ENCODE measurements at places on chromosomes 12 and 14.

DNA sequence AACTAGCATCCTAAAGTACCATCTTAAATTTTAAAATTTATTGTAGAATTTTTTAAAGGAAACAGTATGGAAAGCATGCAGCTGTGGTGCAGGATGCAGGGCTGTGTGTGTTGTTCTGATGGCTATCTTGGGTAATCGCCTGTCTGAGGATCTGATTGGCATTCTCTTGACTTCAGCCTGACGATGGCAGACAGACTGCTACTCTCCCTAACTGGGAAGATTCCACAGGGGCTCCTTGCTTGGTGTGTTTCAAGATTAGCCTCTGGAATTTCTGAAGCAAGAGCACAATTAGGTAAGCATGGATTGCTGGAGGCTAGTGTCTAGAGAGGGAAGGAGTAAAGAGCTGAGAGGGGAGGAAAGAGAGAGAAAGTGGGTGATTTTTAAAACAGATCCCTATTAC, 696.8 kb upstream of the LRFN5 start:
- DNase-seq, result no peak

- peak; percentile 9 for DNase-seq
Measured at GRCh38 chr14:104094709-104095425, 9.4 kb downstream of the ASPG start.

- DNase-seq, result no peak
Measured at GRCh38 chr14:104341532-104342434, 203.4 kb downstream of the KIF26A start.

DNA sequence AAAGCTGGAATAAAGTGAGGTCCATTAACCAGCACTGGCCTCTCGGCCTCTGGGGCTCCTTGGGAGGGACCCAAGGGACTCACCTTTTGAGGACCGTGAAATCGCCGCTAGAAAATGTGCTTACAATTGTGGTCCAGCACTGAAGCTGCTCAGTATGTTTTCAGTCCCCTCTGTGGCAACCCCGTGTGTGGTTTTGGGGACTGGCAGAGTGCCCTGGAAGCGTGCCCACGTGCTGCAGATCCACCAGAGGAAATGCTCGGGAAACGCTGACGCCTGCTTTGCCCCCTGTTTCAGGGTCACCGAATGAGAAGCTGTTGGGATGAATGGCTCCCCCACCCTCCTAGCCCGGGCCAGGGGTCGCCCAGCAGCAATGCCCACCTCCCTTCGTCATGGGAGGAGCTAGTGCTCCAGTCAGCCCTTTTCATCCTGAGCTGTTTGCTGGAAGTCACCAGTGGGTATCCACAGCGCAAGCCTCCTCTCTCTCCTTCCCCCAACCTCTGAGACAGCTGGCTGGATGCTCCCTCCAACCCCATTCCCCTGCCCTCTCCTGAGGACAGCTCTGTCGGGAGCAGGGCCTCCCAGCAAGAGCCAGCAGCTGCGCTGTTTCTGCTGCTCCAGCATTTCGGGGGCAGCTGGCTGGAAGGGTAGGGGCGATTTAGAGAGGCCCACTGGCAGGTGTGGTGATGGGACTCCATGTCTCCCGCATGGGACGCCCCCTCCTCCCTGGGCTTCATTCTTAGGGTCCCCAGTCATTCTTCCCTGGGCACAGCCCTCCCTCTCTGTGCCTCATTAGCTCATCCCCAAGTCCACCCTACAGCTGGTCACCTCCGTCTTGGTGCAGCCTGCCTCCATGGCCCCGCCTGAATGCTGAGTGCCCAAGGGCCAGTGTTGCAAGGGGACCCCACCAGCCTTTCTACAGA, 33.2 kb upstream of the PPP1R13B start:
- peak; percentile 47 for DNase-seq

DNA sequence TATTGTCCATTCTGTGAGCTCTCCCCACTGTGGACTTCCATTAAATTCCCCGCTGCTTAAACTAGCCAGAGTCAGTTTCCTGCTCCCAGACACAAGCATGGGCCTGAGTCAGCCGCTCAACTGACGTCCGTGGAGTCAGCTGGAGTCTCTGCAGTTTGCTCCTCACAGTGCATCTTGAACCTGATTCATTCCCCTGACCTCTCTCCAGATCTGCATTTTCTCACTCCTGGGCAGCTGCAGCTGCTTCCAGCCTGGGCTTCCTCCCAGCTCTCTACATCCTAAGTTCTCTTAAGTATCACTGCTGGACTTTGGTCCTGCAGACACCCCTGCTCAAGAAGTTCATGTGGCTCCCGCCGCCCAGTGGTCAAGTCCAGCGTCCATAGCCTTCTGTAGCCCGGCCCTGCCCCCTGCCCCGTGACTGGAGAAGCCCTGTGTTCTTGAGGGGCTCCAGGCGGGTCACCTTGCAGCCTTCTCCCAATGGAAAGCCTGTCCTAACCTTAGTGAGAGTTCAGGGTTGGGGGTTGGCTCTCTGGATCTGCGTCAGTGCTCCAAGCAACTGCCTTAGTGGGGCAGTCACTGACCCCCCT, 20.0 kb downstream of the NFKBIA start:
- DNase-seq, result peak; percentile 95

DNA sequence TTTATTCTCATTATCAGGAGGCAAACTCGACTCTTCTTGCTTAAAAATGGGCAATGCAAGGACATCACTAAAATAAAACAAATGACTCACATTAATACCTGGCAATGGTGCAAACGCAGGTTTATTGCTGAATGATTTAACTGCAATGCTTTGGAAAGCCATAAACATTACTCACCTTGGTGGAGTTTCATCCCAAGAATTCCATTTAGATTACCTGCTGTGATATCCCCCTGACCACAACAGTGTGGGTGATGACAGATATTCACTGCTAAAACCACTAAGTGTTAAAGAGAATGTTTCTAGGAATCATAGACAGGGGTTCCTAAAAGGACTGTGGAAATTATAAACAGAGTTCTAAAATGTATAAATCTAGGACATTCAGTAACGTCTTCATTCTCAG, 35.3 kb upstream of the CSRNP2 start:
- DNase-seq, result peak; percentile 90

DNA sequence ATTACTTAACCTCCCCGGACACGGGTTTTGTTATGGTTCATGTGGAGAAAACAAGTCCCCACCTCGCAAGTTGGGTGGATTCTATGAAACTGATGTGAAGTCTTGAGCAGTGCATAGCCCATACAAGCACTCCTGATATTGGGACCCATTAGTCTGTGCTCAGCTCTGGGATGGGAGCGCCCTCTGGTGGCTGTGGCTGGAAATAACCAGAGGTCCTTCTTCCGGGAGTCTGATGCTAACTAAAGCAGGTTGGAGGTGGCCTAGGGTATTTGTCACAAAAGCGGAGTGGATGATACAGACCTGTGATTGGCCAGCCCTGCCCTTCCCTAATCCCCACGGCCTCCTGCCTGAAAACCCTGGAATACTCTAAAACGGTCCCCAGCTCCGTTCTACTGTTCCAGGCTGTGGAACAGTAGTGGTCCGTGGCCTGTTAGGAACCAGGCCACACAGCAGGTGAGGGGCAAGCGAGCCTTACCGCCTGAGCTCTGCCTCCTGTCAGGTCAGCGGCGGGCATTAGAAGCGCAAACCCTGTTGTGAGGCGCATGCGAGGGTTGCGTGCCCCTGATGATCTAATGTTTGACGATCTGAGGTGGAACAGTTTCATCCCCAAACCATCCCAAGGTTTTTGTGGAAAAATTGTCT, 6.4 kb downstream of the SLC48A1 start:
- DNase-seq, result peak; percentile 75

GRCh38 chr12:2098852-2099251, 46.1 kb downstream of the CACNA1C start:
- DNase-seq, result no peak

DNA sequence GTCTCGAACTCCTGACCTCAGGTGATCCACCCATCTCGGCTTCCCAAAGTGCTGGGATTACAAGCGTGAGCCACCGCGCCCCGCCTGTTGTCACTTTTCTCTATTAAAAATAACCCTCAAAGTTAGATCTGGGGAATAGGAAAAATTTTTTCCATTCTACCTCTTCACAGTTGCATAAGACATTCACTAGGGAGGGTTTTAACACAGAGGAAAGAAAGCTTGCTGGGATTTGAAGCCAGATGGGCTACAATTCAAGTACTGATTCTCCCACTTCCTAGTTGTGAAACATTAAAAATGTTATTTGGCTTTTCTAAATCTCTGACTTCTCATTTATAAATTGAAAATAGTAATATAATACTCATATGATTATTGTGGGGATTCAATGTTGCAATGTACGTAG, 23.3 kb upstream of the SLC15A5 start:
- no peak for DNase-seq

- DNase-seq, result peak; percentile 69
Measured at GRCh38 chr12:48795550-48796455, 6.9 kb upstream of the ADCY6 start.

DNA sequence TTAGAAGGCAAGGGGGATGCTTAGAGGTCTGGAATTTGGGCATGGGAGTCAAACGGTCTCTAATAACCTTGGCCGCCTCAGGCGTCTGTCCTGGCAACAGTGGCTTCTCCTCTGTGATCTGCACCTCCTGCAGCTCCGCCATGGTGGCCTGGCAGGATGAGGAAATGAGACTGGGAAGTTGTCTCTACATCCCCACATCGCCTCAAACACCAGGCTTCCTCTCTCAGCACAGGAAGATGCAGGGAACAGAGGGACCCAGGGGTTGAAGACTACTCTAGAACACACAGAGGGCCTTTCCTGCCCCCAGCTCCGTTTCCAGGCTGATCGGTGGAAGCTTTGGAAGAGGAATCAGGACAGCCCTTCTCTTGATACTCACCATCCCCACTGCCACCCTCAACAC, 1.7 kb downstream of the NDRG2 start:
- DNase-seq, result no peak

DNA sequence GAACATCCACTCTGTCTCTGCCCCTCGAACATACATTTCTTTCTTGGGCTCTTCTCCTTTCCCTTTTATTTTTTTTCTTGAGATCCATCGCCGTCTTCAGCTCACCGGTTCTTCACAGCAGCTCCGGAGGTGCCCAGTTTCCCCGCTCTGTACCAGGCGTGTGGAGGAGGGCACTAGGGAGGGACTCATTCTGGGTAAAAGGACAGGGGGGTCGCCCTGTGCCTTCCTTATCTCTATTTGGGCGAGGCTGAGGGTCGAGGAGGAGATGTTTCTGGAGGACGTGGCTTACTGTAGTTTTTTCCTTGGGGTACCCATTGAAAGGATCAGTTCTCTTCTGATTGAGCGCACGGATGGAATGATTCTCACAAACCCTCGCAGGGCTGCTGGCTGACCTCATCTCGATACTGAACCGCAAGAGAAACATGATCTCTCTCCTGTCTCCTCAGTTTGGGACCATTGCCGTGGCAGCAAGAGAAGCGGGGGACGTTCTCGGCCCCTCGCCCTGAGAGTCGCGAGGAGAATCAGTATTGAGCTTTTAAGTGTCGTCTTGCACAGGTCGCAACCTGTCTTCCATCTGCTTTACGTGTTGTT, 386 bp downstream of the LIN52 start:
- peak; percentile 41 for DNase-seq
